Activated CD8-positive, alpha-beta memory T cell treated with anti-CD3 and anti-CD28 coated beads, Interleukin-2, amount 50 U/mL, for 48 hours (primary cell): ENCODE measurements at places on chromosomes 6 and 20.

DNA sequence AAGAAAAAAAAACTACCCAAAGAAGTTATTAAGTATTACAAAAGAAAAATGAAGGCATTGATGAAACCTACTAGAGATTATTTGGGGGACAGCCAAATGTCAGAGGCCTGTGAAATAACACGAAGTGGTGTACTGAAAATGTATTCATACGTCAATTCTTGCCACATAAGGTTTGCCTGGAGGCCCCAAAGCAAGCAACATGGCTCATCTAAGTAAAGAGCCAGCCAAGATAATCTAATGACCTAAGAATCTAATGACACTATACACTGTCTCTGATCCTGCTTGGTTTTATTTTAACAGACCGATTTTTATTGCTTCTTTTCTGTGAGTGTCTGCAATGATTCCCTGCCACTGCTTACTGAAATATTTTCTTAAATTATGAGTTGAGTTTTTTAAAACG, 34.7 kb downstream of the FILIP1 start:
- DNase-seq, result no peak

GRCh38 chr20:38723017-38723847, 1.1 kb upstream of the SLC32A1 start:
- DNase-seq, result peak; percentile 61

GRCh38 chr20:63544958-63545516, 2.5 kb downstream of the SRMS start:
- DNase-seq, result no peak

GRCh38 chr6:95599706-95600105, 22.4 kb downstream of the MANEA start:
- DNase-seq, result no peak

DNA sequence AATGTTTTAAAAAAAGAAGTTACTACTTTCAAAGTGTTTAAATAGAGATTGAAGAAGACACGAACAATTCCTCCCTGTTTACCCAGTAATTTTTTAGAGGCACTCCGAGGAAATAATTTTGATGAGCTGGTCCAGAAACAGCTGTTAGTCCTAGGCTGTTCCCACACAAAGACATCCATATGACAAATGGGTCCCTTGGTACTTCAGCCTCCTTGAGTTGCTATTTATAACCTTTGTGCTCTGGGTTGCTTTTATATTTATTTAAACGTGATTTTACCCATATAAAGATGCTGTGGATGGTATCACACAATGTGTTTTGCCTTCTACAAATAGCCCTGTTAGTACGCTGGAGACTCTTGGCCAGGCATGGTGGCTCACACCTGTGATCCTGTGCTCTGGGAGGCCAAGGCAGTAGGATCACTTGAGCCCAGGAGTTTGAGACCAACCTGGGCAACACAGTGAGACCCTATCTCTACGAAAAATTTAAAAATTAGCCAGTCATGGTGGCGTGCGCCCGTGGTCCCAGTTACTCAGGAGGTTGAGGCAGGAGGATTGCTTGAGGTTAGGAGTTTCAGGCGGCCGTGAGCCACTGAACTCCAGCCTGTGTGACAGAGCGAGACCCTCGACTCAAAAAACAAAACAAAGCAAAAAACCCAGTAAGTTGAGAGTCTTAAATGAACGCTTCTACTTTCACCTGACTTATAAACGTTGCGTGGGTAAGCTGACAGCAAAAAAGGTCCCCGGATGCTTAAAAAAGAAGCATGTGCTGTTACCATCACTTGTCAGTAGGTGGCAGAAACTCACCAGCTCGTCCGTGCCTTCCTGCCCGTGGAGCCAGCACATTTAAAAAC, 56.9 kb upstream of the ARMH2 start:
- no peak for DNase-seq

GRCh38 chr6:4905826-4906225, 98.0 kb downstream of the RPP40 start:
- no peak for DNase-seq

GRCh38 chr20:62745952-62746288, 37.3 kb downstream of the NTSR1 start:
- DNase-seq, result no peak

GRCh38 chr6:169473663-169474062, 220.0 kb upstream of the THBS2 start:
- DNase-seq, result no peak

DNA sequence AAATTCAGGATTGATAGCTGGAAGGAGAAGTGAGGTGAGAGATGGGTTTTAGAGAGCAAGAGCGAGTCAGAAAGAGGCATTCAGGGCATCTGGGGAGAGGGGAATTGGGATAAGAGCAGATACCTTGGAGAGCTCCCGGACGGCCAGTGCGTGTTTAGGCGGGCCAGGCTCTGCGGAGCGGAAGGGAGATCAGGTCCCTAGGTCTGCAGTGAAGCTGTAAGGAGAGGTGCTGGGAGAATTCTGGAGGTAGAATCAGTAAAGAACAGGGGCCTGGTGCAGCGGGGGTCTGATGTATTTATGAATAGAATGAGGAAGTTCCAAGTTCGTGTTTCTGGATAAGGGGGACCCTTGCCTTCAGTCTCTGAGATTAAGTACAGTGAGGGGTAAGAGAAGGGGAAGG, 47.4 kb upstream of the FAM83D start:
- no peak for DNase-seq

DNA sequence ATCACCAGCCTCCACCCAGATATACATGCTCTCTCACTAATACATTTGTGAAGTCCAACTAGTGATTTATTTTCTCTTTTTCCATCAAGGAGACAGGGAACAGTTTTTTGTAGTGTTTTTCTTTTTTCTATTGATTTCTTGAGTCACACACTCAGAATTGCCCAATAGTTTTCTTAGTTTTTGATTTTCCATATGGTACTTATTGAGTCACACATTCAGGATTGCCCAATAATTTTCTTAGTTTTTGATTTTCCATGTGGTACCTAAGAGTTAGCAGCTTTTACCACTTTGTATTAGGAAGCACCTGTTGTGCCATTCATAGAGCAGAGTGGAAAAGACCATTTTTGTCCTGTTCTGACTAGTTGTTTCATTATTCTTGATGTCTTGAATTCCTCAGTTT, 1268.8 kb downstream of the EPHA7 start:
- no peak for DNase-seq

- no peak for DNase-seq
Observed at GRCh38 chr6:78530208-78530607, 337.1 kb upstream of the IRAK1BP1 start.

DNA sequence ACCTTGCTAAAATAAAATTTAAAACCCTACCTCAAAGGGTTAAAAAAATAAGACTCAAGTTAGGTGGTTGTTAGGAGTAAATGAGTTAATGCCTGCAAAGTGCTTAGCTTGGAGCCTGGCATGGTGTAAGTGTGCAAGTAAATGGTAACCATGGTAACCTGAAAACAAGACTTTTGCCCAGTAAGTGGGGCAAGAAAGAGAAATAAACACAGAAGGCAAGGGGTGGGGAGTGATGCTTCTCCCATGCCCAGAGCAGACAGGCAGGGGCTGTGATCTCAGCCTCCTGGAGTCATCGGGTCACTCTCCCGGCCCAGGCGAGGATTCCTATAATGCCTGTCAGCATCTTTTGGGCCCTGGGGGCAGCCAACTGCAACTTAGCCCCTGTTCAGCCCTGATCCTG, 59.2 kb upstream of the SLC32A1 start:
- DNase-seq, result no peak

GRCh38 chr6:34115403-34115795, 30.5 kb downstream of the GRM4 start:
- peak; percentile 57 for DNase-seq

- no peak for DNase-seq
Observed at GRCh38 chr20:40265825-40266533, 423.1 kb downstream of the MAFB start.

DNA sequence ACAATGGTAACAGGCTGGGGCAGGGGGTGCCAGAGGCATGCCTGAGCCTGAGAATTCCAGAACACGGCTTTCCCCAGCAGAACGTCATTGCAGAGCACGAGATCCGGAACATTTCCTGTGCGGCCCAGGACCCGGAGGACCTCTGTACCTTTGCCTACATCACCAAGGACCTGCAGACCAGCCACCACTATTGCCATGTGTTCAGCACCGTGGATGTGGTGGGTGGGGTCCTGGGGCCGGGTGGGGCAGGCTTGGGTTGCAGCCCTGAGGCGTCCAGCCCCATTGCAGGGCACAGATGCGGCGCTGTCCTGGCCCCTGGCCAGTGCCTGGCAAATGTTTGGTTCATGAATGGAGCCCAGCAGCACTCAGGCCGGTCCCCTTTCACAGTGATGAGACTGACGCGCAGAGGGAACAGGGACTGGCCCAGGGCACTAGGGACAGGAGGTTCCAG, 57.1 kb downstream of the TCP11 start:
- DNase-seq, result peak; percentile 28

DNA sequence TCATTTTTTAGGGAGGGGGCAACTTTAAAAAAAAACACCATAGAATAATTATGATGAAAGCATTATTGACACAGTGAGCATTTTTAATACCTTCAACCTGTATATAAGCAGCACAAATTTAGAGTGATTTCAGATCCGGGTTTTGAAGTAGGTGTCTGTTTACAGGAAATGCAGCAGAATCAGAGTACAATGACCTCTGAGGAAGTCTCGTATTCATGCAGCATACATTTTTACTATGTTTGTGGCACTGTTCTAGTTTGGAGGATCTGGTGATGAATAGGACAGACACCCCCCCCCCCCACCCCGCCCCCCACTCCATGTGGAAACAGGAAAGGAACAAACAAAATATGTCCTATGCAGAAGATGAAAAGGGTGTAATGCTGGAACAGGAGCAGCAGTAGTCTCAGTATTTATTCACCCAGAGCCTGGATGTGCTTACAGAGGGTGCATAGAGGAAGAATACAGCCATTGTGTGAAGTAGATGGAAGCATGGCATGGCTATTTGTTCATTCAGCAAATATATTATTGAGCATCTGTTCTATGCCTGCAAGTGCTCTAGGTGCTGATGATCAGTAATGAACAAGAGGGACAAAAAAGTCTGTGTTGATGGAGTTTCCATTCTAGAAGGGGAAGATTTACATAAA, 19.7 kb downstream of the VAPB start:
- DNase-seq, result no peak

GRCh38 chr6:93307505-93308409, 111.6 kb downstream of the EPHA7 start:
- no peak for DNase-seq

- DNase-seq, result peak; percentile 86
Observed at GRCh38 chr6:26554697-26555504, 16.7 kb downstream of the HMGN4 start.

DNA sequence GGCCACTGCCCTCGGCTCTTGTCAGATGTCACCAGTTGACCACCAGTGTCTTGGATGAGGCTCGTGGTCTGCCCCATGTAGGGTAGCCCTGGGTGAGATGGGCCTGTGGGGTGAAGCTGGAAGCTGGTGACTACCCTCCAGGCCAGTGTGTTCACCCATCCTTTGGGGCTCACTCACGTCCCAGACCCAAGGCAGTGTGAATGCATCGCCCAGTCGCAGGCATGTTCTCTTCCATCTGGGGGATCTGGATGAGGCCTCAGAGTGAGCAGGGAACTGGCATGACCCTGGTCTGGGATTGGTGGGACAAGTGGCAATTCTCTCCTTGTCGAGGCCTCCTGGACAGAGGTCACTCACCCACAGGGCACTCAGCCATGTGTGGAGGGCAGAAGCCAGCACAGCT, 120.1 kb upstream of the PHACTR3 start:
- DNase-seq, result no peak

GRCh38 chr6:54070025-54070424, 41.2 kb upstream of the MLIP start:
- DNase-seq, result no peak

DNA sequence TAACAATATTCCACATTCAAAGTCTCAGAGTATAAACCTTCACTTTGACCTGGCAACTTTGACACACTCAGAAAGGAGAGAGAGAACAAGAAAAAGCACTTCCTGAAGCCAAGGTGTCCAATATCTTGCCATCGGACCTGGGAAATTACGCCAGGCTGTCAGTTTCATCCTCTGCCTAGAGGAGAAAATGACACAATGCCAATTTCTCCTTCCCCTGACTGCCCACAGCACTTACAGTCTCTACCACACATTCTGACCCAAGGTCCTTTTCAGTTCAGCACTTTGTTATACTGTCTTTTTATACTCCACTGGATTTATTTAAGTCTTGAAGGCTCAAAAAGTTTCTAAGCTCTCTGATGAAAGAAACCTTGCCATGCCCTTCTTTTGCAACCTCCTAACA, 250.4 kb downstream of the GMPR start:
- no peak for DNase-seq

DNA sequence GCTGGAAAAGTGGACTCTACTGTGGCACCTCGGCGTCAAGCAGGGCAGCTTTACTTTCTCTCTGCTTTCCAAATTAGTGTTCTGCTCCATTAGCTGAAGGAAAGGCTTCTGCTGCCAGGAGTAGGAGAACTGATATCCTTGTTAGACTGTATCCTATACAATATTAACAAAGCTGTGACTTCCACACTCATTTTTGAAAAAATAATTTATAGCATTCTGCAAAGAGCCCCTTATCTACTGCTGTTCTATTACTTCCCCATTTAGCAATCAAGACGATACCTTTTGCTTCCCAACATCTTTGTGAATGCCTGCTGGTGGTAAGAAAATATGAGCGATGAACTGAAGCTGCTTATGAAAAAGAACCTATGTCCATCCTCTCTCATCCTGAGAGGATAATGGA, 151.1 kb downstream of the UBE3D start:
- no peak for DNase-seq

GRCh38 chr6:149423964-149424440, 23.9 kb downstream of the SUMO4 start:
- DNase-seq, result no peak

DNA sequence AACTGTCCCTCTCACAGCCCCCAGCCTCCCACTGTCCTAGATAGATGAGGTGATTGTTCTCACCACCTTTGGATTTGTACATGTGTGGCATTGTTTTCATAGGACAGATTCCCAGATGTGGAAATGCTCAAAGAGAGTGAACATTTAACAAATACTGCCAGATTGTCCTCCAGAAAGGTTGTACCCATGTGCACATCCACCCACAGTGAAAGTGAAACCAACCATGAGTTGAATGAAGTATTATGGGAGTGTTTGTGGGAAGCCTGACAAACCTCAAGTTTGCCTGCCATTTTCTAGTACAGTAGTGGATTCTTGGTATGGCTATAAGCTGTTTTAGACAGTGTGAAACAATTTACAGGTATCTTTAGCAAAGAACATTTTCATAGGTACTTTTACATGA, 42.7 kb downstream of the ANKRD6 start:
- DNase-seq, result no peak

DNA sequence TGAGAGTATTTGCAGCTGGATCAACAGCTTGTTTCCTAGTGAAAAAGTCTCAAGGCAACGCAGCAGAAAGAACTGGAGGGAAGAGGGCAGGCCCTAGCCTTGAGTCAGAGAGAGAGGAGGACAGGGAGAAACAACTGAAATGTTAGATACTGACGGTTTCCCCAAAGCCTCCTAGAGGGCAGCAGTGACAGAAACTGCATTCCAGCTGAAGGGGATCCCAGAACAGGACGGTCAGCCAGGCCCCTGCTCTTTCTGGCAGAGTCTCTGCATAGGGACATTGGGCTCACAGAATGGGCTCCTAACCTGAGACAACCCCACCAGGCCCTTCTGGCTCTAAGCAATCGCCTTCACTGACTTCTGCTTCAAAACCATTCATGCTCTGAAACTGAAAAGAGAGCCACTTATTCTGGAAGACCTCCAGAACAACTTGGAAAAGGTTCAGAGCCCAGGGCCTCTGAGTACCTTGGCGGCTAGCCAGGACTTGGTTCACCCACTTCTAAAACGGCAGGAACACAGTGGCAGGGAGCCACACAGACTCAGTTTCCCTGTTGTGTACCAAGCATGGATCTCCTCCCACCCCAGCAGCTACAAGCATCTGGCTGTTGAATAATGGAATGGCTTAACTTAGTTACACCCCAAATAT, 72.9 kb downstream of the PSMB1 start:
- DNase-seq, result no peak

GRCh38 chr20:4730780-4731179, 9.1 kb downstream of the PRND start:
- no peak for DNase-seq
